SK-N-DZ (cell line): ENCODE measurements at places on chromosomes 5 and 9.

- no peak for DNase-seq
Measured at GRCh38 chr5:56190497-56190896, 42.6 kb downstream of the ANKRD55 start.

DNA sequence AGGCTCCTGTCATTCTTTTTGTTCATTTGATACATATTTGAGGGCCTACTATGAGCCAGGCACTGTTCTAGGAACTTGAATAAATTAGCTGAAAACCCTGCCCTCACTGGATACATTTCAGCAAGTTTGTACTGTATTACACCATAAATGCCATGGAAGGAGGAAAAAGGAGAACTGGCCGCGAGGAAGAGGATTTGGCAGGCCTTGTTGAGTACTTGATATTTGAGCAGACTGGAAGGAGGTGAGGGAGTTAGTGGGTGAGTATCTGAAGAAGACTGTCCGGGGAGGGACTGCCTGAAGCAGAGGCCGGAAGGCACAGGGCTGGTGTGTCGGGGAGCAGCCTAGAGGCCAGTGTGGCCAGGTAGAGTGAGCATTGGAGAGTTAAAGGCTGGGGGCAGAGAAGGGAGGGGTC is 4.5 kb downstream of the SNX30 start:
- DNase-seq: no peak

- no peak for DNase-seq
Measured at GRCh38 chr9:16954040-16954439, 83.6 kb upstream of the BNC2 start.

GRCh38 chr9:121373011-121373729 is 3.1 kb upstream of the STOM start:
- DNase-seq: no peak

- no peak for DNase-seq
Measured at GRCh38 chr5:6660688-6661087, 27.4 kb downstream of the SRD5A1 start.

GRCh38 chr5:145015146-145015545 is 820.0 kb downstream of the PRELID2 start:
- DNase-seq: peak; percentile 62

GRCh38 chr5:172149073-172149472 is 39.0 kb downstream of the STK10 start:
- no peak for DNase-seq

DNA sequence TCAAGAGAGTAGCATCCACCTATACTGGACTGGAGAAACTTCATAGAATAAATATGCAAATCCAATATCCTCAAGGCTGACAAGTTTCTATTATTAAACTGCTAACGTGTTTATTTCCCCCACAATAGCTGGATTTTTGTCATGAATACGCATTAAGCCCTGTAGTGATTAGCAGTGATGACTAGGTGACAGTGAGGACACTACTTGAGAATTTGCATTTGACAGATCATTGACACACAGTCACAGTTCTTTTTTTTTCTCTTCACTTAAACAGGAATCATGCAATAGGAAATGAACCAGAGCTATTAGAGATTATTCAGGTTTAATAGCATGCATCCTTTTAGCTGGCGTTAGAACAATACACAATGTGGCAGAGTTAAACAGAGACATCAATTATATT is 35.3 kb downstream of the MPDZ start:
- DNase-seq: no peak

GRCh38 chr5:93257616-93258015 is 323.4 kb downstream of the NR2F1-AS1 start:
- no peak for DNase-seq
